ENCODE measurements at places on chromosomes 16 and 17. TPM values are rescaled to one million over a fixed set of nuclear protein-coding genes. Genes with fewer than 3 reads are reported as not detected.

- H3K4me1 ChIP-seq, result peaks cover 5% of the 10 kb centered on the region
- no peaks in the 10 kb centered on the region for H3K27me3 ChIP-seq
- H3K36me3 ChIP-seq, result peaks cover 42% of the 10 kb centered on the region
- no peak for DNase-seq
- H3K4me3 ChIP-seq, result peak overlapping the region; percentile 75
Measured at GRCh38 chr17:40175928-40176753, 1.1 kb upstream of the RAPGEFL1 start.

DNA sequence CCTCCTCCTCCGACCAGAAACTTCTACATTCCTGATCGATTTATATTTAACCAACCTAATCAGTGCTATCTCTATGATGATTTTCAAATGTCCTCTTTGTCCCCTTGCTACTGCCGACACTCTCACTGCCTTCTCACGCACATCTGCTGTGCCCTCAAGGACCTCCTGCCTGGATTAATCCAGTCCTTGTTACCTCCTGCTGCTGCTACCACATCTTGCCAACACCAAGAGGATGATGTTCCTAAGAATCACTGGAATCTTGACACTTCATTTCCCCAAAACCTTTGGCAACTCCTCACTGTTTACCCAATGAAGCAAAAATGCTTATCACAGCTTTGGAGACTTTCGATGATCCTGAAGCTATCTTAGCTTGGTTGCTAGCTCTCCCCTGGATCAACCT, 287.3 kb upstream of the AXIN2 start:
- H3K27me3 ChIP-seq, result no peaks in the 10 kb centered on the region
- no peak overlapping the region for H3K27ac ChIP-seq
- no peaks in the 10 kb centered on the region for H3K4me1 ChIP-seq
- no peak overlapping the region for H3K4me3 ChIP-seq
- no peak for DNase-seq

DNA sequence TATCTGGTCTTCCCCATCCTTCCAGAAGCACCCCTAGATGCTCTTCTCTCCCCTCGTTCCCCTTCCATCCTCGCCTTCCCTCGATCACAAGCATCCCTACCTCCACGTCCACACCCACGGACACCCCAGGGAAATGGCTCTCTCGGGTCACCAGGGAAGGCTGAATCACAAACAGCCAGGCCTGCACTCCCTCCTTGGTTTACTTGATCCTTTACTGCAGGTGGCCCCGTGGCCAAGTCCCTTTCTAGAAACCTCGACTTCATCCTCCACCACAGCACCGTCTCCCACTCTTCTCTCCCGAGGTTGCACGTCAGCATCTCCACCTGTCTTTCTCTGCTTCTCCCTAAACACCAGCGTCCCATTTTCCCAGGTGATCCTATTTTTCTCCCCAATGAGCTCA, 6.5 kb upstream of the RBFOX3 start:
- no peaks in the 10 kb centered on the region for H3K27me3 ChIP-seq
- H3K4me3 ChIP-seq, result no peak overlapping the region
- no peaks in the 10 kb centered on the region for H3K4me1 ChIP-seq

The CDK5R1 gene
- 11.4 TPM for total RNA-seq

GRCh38 chr17:6867849-6868248, 36.3 kb upstream of the TEKT1 start:
- no peak overlapping the region for H3K4me3 ChIP-seq
- no peaks in the 10 kb centered on the region for H3K4me1 ChIP-seq
- no peak for DNase-seq
- H3K36me3 ChIP-seq, result peaks cover 3% of the 10 kb centered on the region

The KRTAP4-4 gene
- not detected for total RNA-seq

The YBX2 gene
- 26.0 TPM for total RNA-seq

The GNG13 gene
- not detected for total RNA-seq

The HS3ST3A1 gene
- 3.2 TPM for total RNA-seq

DNA sequence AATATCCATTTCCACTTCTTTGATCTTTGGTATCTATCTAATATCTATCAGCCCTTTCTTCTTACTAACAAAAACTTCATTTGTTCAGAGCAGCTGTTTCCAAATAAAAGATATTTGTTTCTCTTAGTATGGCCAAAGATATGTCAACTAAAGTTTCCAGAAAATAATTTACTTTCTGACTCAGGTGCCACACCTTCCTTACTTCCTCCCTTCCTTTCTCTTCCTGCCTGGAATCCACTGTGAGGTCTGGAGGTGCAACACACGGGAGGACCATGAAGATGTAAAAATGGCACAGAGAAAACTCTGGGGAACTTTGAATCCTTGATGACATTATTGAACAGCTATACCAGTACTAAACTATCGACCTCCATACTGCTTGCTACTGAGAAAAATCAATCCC, 14.0 kb downstream of the MED13 start:
- no peak overlapping the region for H3K4me3 ChIP-seq
- H3K27me3 ChIP-seq, result no peaks in the 10 kb centered on the region
- H3K27ac ChIP-seq, result no peak overlapping the region
- no peaks in the 10 kb centered on the region for H3K4me1 ChIP-seq
- peaks cover 49% of the 10 kb centered on the region for H3K36me3 ChIP-seq
- DNase-seq, result no peak

DNA sequence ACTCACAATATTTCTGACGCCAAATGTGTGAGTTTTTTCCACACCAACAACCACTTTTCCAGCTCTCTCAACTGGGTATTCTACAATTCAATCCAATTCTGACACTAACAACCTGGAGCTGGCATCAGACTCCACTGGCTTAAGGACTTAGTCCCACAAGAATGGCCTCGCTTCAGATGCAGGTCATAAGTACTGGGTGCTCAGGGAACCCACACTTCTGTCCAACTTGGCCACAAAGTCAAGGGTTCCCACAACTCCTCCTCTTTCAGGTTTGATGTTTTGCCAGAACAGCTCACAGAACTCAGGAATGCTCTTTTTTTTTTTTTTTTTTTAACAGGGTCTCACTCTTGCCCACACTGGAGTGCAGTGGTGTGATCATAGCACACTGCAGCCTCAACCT, 56.1 kb upstream of the TMC5 start:
- no peak overlapping the region for H3K4me3 ChIP-seq
- no peaks in the 10 kb centered on the region for H3K27me3 ChIP-seq
- H3K4me1 ChIP-seq, result no peaks in the 10 kb centered on the region
- H3K27ac ChIP-seq, result no peak overlapping the region
